Activated CD8-positive, alpha-beta memory T cell treated with anti-CD3 and anti-CD28 coated beads, Interleukin-2, amount 50 U/mL, for 48 hours (primary cell): ENCODE measurements at places on chromosomes 2 and 18.

DNA sequence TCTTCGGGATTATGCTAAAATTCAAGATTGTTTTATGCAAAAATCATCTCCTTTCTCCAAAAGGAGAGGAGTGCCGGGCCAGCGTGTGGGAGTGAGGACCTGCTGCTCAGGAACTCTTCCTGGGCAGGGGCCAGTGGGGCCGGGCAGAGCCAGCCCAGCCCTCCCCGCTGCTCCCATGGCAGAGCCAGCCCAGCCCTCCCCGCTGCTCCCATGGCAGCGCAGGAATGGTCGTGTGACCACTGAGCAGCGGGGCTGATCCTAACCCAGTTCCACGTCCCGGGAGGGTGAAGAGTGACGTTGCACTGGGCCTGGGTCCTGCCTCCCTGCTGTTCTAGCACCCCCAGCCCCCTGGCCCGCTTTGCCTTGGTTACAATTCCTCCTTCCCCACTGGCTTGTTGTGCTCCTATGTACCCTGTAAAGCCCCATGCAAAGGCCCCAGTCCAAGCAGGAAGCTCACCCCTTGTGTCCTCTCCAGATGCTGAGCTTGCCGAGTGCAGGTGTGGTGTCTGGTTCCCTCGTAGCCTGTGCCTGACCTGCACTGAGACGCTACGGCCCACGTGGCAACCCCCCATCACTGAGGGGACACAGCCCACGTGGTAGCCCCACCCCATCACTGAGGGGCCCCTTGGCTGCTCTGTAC, 11.4 kb upstream of the NEU4 start:
- no peak for DNase-seq

GRCh38 chr18:28846958-28847357, 670.0 kb upstream of the CDH2 start:
- no peak for DNase-seq

DNA sequence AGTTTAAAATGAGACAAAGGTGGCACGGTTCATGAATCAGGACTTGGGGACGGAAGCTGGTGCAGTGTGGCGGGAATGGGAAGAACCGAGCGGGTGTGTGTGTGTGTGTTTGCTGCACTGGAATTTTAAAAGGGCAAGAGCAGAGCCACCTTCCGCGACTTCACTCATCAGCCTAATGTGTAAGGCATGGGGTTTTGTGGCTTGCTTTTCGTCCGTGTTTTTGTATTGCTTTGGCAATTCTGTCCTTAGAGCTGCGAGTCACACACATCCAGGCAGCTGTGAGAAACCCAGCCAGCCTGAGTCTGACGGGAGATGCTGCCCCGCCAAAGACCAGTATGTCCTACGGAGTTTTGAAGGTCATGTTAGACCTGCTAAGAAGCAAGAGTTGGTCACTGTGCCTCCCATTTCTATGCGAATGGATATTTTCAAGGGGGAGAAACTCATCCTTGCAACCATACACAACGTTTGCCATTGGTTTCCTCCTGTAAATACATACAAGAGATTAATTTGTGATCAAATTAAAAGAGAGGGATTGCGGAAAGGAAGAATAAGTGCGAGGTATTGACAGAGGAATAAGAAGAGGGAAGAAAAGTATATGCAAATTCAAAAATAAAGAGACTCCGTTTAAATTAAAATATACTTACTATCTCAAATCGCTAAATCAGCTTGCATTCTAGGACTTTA, 665 bp upstream of the CACNB4 start:
- DNase-seq = no peak

DNA sequence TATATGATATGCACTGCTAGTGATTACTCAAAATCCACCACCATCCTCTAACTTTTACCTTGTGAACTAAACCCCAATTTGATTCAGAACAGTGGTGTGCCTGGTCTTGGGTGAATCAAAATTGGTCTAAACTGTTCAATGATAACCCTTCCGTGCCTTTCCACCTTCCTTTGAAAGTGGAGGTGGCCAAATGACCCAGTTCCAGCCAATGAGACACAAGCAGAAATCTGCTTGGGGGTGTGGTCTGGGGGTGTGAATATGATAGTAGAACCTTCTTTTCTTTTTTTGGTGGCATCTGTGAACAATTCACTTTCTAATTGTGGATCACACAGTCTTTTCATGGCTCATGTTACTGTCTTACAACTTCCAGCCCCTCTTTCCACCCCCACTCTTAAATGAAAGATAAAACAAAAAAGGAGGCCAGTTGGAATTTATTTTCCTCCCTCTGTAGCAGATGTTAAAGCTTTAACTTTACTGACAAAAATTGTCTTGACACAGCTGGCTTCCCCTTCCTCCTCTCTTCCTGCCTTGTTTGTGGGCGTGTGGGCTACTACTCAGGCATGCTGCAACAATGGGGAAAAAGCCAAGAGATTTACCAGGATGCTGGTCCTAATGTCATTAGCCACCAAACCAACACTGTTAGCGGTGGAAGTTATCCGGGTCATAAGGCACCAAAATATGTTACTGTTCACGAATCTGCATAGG, 58.8 kb upstream of the ANKRD44 start:
- DNase-seq = no peak

GRCh38 chr18:11019295-11020105, 129.9 kb downstream of the PIEZO2 start:
- DNase-seq = no peak

DNA sequence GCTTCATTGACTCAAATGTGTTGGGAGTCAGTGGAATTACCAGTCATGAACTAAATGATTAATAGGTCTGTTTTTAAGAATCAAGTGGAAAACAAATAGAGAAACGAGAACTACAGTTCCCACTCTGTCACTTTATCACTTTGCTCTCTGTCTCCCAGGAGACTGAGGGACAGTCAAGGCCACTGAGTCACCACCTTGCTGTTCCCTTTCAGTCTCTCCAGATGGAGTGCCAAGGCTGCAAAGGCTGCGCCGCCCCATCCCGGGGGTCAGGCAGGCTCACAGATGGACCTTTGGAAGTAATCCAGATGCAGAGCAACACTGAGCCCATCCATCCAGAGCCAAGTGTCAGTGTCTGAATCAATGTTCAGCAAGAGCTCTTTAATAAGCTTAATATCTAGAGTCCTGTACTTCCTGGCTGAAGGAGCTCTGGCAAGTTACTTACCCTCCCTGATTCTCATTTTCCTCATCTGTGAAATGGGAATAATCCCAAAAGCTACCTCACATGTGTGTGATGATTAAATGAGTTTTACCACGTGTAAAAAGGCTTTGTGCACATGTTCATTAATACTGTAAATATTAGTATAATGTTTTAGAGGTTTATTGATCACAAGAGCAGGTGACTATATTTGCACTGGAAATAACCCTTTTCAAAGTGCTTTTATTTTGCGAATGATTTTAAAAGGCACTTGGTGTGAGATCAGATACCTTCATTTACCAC, 43.0 kb upstream of the EFEMP1 start:
- no peak for DNase-seq

DNA sequence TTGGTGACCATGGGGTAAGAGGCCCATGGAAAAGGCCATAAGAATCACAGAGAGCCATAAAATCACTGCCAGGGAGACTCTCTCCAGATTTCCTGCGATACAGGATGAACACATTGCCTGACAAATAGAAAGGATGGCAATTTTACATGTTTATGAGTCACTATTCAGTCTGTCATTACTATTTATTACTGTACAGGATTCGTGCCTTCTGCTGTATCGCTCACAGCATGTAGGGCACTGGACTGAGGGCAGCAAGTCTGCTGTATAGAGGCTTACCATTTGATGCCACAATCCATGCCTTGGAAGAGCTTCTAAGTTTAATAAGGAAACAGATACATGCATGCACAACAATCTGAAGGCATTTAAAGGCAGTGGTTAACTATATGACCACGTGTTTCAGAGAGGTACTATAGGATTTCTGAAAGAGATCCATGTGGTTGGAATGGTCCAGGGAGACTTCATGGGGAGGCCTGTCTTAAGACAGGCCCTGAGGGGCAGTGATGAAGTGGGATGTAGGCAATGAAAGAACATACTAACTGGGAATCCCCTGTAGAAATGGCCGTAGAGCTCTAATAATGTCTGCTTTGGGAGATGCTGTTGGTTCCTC, 702.4 kb upstream of the RAB6C start:
- DNase-seq = no peak

- DNase-seq = no peak
Measured at GRCh38 chr2:147679191-147679954, 165.5 kb upstream of the ACVR2A start.

GRCh38 chr18:48833701-48834412, 116.9 kb downstream of the SMAD7 start:
- DNase-seq = peak; percentile 76
